ENCODE measurements at places on chromosomes 3 and 15.

DNA sequence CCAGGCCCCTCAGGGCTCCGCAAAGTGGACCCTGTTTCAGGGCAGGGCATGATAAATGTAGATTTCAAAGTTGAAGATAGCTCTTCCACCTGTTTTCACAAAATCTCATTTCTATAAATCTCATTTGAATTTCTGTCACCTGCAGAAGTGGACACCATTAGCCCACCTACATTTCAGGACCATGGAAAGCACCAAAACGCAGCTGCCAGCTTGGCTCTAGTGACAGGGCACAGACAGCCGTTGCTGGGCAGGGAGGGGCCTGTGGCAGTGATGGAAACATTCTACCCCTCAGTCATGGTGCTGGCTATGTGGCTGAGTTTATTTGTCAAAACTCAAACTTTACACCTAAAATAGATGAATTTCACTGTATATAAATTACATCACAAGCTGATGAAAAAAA lies 40.4 kb downstream of the PRR23E start:
- DNase-seq = peak; percentile 49

GRCh38 chr15:80890341-80891005 lies 99.1 kb downstream of the MESD start:
- DNase-seq = no peak

DNA sequence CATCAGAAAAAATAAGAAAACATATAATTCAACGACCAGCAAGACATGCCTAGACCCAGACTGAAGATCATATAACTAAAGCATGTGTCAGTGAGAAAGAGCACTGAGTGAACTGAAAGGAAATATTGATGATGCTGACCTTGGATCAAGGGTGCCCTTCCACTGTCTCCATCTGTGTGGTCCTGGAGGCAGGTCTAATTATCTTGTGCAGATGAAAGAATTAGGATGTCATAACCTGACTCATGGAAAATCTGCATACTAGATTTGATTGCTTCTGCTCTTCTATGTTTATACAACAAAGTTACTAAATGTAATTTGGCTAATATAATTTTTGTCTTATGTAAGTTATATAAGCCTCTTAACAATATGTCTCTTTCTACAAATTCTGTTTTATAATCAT lies 264.6 kb upstream of the TGFBR2 start:
- no peak for DNase-seq

DNA sequence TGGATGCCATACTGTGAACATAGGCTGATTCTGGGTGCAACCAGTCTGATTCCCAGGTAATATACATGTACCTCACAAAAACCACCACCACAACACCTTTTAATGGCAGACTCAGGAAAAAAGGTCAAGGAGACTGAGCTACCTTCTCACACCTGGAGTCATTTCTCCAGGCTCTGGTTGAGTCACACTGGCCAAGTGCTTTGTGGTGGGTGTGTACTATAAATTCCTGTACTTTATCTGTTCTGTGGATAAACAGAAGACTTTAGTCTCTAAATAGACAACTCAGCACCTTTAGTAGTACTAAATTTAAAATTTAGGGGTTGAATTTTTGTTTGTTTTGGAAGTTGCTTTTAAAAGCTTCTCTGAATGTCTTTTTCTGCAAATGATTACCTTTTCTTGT lies 46.7 kb downstream of the TOP2B start:
- DNase-seq = no peak

GRCh38 chr3:181899702-181900101 lies 188.0 kb downstream of the SOX2 start:
- DNase-seq = no peak
